ENCODE measurements at places on chromosomes 13 and 19.
A peak's percentile ranks its signal among the peaks of the same experiment; 100 is the strongest.

- DNase-seq = no peak
Measured at GRCh38 chr13:75226733-75227435, 255.1 kb downstream of the TBC1D4 start.

- no peak for DNase-seq
Measured at GRCh38 chr13:97435323-97435722, 1.4 kb downstream of the RAP2A start.

- no peak for DNase-seq
Measured at GRCh38 chr13:33355201-33355895, 69.8 kb upstream of the STARD13 start.

GRCh38 chr13:20462533-20462915 lies 63.1 kb downstream of the CRYL1 start:
- DNase-seq = no peak

GRCh38 chr13:50417597-50417996 lies 402.4 kb downstream of the KCNRG start:
- DNase-seq = no peak

- no peak for DNase-seq
Measured at GRCh38 chr13:108212886-108213285, 2.5 kb downstream of the LIG4 start.

DNA sequence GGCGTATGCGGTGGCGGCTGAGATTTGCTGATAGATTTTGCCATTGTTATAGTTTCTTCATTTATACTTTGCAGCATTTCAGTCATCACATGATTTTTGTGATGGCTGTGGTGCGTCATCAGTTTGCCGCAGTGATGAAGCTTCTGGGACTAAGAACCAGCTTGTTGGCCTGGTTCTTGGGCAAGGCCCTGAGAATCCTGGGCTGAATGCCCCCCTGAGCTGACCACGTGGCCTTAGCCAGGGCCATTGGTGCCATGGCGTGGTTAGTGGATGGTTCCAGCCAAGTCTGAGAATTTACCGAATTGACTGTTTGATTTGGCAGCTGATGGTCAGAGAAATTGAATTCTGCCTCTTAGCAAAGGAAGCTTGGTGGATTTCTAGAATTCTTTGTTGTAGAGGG lies 17.8 kb downstream of the GATAD2A start:
- no peak for DNase-seq

GRCh38 chr19:13784731-13785452 lies 10.4 kb upstream of the ZSWIM4 start:
- DNase-seq = peak; percentile 70

DNA sequence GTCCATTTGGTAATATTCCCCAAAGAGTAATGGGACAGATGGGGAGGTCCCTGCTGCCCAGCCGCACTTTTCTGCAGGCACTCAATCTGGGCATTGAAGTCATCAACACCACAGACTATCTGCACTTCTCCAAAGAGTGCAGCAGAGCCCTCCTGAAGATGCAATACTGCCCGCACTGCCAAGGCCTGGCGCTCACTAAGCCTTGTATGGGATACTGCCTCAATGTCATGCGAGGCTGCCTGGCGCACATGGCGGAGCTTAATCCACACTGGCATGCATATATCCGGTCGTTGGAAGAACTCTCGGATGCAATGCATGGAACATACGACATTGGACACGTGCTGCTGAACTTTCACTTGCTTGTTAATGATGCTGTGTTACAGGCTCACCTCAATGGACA lies 295.0 kb downstream of the GPC5 start:
- DNase-seq = no peak

- no peak for DNase-seq
Measured at GRCh38 chr13:36666477-36667229, 7.2 kb upstream of the SERTM1 start.

- no peak for DNase-seq
Measured at GRCh38 chr13:103607995-103608394, 541.8 kb upstream of the SLC10A2 start.

GRCh38 chr19:38693380-38694223 lies 46.2 kb downstream of the ACTN4 start:
- no peak for DNase-seq

- no peak for DNase-seq
Measured at GRCh38 chr13:67934617-67935330, 704.6 kb upstream of the PCDH9 start.

DNA sequence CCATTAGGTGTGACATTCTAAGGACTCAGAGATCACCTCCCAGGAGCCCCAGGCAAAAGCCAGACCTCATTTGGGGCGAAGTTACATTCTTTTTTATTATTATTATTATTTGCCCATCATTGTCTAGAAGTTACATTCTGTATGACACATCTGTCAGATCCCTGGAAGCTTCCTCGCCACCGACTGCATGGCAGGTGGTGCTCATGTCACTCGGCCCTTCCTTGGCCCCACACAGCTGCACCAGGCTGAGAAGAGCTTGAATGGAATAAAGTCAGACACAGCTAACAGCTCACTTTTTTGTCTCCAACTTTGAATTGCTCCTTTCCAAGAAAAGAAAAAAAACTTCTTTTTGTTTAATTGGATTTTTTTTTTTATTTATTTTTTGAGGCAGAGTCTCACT lies 41.4 kb upstream of the LDLR start:
- no peak for DNase-seq

GRCh38 chr19:15238639-15239155 lies 6.4 kb upstream of the EPHX3 start:
- no peak for DNase-seq

DNA sequence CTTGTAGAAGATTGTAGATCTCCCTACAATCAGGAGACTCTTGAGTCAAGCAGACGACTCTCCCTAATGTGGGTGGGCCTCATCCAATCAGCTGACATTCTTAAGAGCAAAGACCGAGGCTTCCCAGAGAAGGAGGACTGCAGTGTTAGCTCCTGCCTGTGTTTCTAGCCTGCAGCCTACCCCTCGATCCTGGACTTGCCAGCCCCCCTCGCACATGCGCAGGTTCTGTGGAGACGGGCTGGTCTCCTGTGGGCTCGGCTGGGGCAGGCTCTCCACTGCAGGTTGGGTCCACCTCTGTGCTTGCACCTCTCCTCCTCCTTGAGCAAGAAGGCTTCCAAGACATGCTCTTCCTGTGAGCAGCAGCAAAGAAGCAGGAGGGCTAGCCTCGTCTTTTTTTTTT lies 185.2 kb upstream of the SOX1 start:
- no peak for DNase-seq

- no peak for DNase-seq
Measured at GRCh38 chr13:114256547-114256946, 21.9 kb downstream of the CDC16 start.

- no peak for DNase-seq
Measured at GRCh38 chr13:75855847-75856246, 219.7 kb downstream of the LMO7 start.

DNA sequence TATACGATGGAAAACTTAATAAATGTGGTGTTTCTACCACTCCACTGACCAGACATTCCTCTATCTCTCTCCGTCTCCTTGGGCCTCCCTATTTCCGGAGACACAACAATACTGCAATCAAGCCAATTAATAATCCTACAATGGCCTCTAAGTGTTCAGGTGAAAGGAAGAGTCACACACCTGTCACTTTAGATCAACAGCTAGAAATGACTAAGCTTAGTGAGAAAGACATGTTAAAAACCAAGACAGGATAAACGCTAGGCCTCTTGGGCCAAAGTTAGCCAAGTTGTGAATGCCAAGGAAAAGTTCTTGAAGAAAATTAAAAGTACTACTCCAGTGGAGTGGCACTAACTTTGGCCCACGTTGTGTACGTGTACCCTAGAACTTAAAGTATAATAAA lies 22.5 kb downstream of the ZDHHC20 start:
- no peak for DNase-seq

- no peak for DNase-seq
Measured at GRCh38 chr13:97182111-97182890, 39.8 kb upstream of the MBNL2 start.

DNA sequence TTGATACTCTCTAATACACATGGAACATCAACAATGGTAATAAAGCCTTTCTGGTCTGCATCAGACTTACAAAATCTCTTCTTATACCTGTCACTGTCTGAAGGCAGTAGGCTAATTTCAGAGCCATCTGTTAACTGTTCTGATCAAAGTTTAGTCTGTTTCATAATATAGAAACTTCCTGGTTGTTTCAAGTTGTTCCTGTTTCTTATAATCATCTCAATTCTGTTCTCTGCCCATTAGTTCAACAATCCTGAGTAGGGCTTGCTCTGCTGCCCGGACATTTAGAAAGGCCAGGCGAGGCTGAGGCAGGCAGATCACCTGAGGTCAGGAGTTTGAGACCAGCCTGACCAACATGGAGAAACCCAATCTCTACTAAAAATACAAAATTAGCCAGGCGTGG lies 5.4 kb upstream of the ZSCAN5A start:
- no peak for DNase-seq

DNA sequence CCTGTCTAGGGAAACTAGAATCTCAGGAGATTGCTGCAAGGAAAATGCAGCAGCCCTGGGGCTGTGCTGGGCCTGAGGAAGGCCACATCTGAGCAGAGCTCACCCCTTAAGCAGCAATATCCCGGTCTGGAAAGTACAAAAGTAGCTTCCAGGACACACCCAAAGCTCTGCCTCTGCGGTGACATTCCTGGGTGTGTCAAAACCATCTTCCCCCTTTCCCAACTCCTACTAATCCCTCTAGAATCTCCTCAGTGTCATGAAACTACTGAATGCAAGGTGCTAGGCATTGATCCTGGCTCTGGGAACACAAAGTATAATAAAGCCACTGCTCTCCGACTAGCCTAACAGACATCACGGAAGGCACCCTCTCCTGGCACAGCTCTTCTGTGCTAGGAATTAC lies 5.0 kb downstream of the PBX4 start:
- no peak for DNase-seq

GRCh38 chr13:29681864-29682263 lies 86.4 kb upstream of the SLC7A1 start:
- no peak for DNase-seq

DNA sequence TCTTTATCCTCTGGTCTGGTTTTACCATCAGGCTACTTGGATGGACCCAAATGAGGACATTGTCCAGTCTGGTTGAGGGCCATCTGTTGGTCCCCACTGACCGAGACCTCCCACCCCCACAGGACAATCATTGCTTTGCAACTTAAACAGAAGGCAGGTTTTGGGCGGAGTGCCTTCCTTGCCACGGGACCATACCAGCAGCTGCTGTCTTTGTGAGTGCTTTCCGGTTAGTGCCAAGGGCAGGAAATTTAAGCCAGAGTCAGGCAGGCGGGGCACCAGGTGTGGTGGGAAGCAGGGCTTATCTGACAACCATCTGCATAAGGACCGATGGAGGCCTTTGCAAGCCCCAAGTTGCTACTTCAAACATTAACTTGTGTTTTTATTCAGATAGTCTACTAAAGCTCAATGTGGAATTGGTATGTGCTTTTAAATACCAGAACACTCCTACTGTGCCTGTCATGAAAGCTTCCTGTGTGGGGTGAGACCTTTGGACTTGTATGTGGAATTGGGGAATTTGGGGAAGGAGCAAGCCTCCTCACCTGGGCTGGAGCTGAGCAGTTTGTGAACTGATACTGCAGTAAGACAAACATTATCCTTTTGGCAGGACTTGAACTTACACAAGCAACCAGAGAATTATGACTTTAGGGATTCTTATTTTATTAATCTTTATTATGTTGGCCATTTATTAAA lies 39.3 kb upstream of the UBE2L5 start:
- no peak for DNase-seq

DNA sequence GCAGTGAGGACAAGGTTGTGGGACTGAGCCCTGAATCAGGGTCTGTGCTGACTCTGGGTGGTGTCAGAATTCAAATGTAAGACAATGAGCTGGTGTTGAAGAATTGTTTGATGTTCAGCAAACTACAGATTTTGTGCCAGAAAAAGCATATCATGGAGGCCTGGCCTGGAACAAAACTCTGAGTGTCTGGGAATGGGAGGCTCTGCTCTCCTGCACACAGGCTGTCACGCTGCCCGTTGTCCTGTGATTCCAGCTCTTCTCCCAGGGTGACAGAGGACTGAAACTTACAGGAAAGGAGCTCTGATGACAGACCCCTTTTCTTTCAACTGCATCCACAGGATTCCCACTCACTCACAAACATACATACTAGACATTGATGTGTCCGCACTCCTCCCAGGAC lies 120.1 kb downstream of the ZNF486 start:
- DNase-seq = no peak

GRCh38 chr13:93865235-93865634 lies 614.2 kb downstream of the DCT start:
- DNase-seq = no peak

DNA sequence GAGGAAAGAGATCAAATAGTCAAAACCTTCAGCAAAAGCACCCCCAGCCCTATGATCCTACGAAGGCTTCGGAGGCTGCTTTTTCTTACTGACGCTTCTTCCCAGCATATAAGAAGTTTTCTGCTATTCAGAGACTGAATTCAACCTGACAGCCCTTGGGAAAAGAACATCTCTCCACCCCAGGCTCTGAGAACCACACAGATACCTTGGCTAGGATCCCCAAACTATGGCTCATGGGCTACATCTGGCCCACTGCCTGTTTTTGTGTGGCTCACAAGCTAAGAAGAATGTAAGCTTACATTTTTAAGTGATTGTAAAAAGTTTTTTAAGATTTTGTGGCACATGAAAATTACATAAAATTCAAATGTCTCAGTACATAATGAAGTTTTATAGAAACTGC lies 3.0 kb downstream of the SLC15A1 start:
- no peak for DNase-seq

DNA sequence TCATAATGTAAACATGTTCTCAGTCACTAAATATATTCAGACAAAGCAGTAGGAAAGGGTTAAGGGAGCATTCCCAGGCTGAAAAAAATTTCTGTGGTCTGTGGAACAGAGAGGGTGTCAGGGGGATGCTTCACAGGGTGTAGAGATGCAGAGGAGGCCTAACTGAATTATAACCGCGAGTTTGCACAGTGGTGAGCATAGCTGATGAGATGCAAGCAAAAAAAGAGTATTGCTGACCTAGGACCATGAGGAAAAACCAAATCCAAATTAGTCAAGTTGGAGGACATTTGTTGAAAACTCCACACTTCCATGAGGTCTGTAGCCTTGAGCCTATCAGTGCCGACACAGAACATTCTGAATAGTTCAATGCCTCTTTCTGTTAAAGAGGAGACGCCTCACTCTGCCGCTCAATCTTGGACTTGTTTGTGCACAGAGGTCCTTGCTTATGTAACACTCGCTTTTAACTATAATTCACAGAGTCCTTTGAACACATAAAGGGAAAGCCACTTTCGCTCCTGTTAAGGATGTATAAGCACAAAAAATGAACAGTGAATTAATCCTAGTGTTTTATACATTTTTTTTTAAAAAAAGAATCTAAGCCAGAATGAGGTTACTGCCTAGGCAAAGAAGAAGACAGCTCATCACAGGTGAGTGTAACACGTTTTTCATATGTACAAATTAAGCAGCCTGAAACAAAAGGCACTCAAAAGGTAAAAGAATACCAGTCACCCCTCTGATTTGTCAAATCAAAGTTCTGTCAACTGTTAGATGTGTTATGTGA lies 25.8 kb upstream of the INTS6 start:
- DNase-seq = peak; percentile 41

DNA sequence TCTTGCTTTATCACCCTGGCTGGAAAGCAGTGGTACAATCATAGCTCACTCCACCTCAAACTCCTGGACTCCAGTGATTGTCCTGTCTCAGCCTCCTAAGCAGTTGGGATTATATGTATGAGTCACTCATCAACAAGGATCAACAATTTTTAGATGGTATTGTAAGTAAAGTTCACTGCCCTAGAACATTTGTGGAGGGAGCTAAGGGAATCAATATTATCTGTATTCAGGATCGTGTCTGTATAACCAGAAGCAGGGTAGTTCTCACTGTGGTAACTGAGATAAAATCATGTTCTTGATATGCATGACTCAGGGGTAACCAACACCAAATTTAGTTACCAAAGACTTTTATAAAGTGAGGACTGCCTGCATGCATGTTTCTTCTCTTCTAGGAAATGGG lies 27.0 kb downstream of the ZMYM5 start:
- DNase-seq = no peak

- no peak for DNase-seq
Measured at GRCh38 chr13:39766464-39767158, 111.1 kb downstream of the COG6 start.
